ENCODE measurements at places on chromosomes 1 and 21.
A peak's percentile ranks its signal among the peaks of the same experiment; 100 is the strongest.

- H3K4me1 ChIP-seq = peaks cover 5% of the 10 kb centered on the region
- peaks cover 25% of the 10 kb centered on the region for H3K27me3 ChIP-seq
Measured at GRCh38 chr1:248699099-248699498, 3.5 kb downstream of the OR14I1 start.

GRCh38 chr1:207181847-207182246 lies 77.8 kb downstream of the C4BPA start:
- H3K4me3 ChIP-seq = no peak overlapping the region
- DNase-seq = no peak

DNA sequence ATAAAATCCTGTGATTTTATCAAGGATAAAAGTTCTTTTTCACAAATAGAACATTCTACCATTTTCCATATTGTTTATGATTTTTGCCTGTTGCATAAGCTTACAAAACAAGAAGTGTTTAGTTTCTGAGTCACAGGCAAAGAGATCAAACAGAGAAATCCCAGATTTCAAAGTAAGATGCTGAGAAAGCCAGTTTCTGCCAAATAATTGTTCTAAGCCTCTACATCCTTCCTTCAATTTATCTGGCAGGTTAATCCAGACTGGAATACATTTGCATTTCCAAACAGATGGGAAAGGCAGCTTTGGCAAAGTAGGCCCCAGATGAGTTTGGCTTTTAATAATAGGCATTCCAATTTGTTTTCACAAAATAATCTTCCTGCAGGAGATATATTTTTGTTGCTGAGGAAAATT lies 2.5 kb downstream of the SLC1A7 start:
- no peak for DNase-seq
- peaks cover 21% of the 10 kb centered on the region for H3K27me3 ChIP-seq
- H3K4me1 ChIP-seq = peaks cover 2% of the 10 kb centered on the region
- no peaks in the 10 kb centered on the region for H3K36me3 ChIP-seq
- no peak overlapping the region for H3K27ac ChIP-seq

DNA sequence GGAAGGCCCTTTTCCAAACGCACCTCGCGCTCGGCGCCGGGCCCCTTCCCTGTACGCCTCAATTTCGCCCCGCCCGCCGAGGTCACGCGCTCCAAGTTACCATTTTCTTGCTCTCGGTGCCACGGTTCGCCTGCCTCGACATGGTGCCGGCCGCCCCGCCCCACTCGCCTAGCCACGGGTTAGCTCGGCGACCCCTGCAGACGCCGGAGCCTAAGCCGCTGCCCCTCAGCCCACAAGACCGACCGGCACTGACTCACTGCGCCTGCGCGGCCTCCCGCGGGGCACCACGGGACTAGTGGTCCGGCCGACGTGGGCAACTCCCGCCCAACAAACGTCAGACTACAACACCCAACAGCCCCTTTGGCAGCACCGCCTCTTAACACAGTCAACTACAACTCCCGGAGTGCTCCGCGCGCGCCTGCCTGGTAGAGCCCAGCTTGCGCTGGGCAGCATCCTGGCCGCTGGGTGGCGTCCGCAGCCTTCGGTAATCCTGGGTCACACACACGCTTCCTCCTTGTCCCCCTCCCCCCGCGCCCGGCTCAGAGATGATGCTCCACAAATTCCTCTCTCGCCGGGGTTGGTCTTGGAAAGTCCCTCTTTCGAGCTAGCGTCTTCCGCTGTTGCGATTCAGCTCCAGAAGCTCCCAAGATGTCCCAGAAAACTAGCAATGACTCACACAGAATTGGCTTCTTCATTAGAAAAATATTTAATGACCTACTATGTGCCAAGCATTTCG lies at the start of gene TRAPPC3:
TRAPPC3 (minus strand) TSS at position 250 of the 736 bp plus-strand sequence; CDS start at position 142, 108 bp downstream.
- peak within 1 kb of the TSS; percentile 100 for H3K4me3 ChIP-seq
- H3K36me3 ChIP-seq = peaks cover 3% of the 10 kb centered on the region
- DNase-seq = peak; percentile 100
- H3K4me1 ChIP-seq = peaks cover 50% of the 10 kb centered on the region

DNA sequence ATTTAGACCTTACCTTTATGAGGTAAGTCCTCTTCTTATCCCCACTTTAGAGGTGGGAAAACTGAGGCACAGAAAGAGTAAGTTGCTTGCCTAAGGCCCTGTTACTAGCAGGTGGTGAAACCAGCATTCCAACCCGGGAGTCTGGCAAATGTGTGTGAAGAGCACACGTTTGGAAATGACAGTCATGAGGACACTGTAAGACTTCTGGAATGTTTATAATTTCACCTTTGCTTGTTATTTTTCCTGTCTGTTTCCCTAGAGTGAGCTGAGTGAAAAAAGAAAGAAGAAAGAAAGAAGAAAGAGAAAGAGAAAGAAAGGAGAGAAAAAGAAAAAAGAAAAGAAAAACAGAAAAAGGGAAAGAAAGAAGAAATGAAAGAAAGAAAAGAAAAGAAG lies 21.2 kb upstream of the LGALS8 start:
- DNase-seq = no peak
- no peaks in the 10 kb centered on the region for H3K36me3 ChIP-seq
- H3K27ac ChIP-seq = peak overlapping the region; percentile 89
- H3K4me1 ChIP-seq = peaks cover 11% of the 10 kb centered on the region
- H3K4me3 ChIP-seq = peak overlapping the region; percentile 87

GRCh38 chr21:33541105-33541711 lies 709 bp downstream of the GART start:
- peak overlapping the region; percentile 100 for H3K4me3 ChIP-seq
- H3K4me1 ChIP-seq = peaks cover 40% of the 10 kb centered on the region
- peaks cover 12% of the 10 kb centered on the region for H3K36me3 ChIP-seq
- H3K27ac ChIP-seq = peak overlapping the region; percentile 100

- H3K27ac ChIP-seq = no peak overlapping the region
- DNase-seq = no peak
- peaks cover under 1% of the 10 kb centered on the region for H3K4me1 ChIP-seq
- no peak overlapping the region for H3K4me3 ChIP-seq
- peaks cover 8% of the 10 kb centered on the region for H3K36me3 ChIP-seq
- H3K27me3 ChIP-seq = peaks cover 81% of the 10 kb centered on the region
Measured at GRCh38 chr1:22204989-22205913, 62.4 kb upstream of the WNT4 start.

- DNase-seq = no peak
- H3K36me3 ChIP-seq = no peaks in the 10 kb centered on the region
- H3K27ac ChIP-seq = no peak overlapping the region
Measured at GRCh38 chr1:183096894-183097293, 73.7 kb downstream of the LAMC1 start.

GRCh38 chr1:205658943-205659581 lies 21.2 kb downstream of the SLC45A3 start:
- peak; percentile 48 for DNase-seq
- H3K36me3 ChIP-seq = no peaks in the 10 kb centered on the region
- H3K4me1 ChIP-seq = peaks cover 6% of the 10 kb centered on the region
- H3K27me3 ChIP-seq = peaks cover 26% of the 10 kb centered on the region
- H3K4me3 ChIP-seq = no peak overlapping the region
- no peak overlapping the region for H3K27ac ChIP-seq

DNA sequence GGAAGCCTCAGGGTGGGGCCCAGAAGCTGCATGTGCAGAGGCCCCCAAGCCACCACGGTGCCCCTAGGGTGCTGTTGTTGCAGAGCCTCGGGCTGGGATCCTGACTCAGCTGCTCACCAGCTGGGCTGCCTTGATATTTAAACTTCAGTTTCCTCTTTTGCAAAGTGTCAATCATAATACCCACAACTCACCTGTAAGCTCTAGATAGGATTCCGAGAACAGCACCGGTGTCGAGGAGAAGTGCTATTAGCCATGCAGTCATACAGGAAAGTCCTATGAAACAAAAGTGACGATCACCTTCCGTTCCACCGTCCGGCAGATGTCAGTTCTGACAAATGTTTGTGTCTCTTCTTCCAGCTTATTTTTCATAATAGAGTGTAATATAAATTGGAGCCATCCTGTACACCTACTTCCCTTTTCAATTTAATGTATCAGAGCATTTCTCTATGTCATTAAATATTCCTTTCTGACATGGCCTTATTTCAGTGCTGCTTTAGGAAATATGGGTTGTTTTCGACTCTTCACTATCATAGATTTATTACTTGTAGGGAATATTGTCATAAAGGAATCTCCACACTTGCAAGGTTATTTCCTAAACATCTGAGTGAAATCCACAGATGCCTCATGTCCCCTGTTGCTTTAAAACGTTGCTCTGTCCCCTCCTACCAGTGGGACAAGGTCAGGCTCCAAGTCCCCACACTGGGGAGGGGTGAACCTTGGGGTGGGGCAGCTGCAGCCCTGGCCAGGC lies 100.8 kb downstream of the SIK1 start:
- peaks cover 2% of the 10 kb centered on the region for H3K36me3 ChIP-seq
- H3K27me3 ChIP-seq = peaks cover 29% of the 10 kb centered on the region
- H3K4me3 ChIP-seq = no peak overlapping the region
- no peak overlapping the region for H3K27ac ChIP-seq
- DNase-seq = no peak

DNA sequence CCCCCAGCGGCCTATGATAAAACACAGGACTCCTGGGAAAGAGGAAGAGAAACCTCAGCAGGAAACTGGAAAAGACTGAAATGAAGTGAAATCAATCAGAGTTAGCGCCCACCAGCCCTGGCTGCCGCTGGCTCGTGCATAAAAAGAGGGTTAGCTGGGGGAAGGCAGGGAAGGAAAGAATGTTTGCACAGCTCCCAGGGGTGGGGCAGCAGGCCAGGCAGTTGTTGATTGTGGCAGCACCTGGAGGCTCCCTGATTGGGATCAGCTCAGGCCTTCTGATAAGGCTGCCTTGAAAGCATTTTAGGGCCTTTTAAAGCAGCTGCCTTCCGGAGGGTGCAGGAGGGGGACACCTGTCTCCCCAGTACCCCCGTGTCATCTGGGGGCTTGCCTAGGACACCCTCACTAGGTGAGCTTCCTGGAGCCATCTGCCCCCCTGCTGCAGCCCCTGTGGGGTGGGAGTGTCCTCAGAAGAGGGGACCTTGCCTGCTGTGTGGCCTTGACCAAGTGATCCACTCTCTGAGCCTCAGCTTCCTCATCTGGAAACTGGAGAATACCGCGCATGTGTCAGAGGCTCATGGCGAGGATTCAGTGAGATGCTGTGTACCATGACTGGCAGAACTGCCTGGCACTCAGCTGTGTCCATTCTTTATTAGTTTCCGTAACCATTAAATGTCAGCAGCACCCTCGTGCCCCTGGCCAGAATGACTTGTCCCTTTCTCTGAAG lies 6.6 kb downstream of the EPHB2 start:
- no peaks in the 10 kb centered on the region for H3K36me3 ChIP-seq
- no peak for DNase-seq
- no peak overlapping the region for H3K4me3 ChIP-seq
- H3K4me1 ChIP-seq = peaks cover 2% of the 10 kb centered on the region
- no peak overlapping the region for H3K27ac ChIP-seq
- peaks cover 54% of the 10 kb centered on the region for H3K27me3 ChIP-seq

DNA sequence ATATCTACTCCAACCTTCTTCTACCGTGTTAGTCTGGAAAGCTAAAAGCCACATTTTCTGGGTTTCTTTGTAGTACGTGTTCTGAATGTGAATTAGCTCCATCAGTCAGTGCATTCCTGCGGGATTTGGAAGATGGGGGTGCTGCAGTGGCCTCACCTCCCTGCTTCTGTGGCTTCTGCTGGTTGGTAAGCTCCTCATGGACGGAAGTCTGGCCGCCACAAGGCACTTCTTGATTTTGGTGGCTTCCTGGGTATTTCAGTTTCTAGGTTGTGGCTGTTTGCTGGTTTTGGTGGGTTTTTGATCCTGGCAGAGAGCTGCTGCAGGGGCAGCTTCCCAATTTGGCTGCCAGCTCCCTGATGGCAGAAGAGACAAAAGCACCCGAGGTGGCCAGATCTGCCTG lies 20.9 kb upstream of the TACSTD2 start:
- no peak overlapping the region for H3K4me3 ChIP-seq
- peaks cover 2% of the 10 kb centered on the region for H3K36me3 ChIP-seq
- H3K27ac ChIP-seq = no peak overlapping the region
- H3K27me3 ChIP-seq = peaks cover 35% of the 10 kb centered on the region

GRCh38 chr1:228043281-228043848 lies 36.6 kb downstream of the WNT3A start:
- no peak overlapping the region for H3K4me3 ChIP-seq
- DNase-seq = no peak
- H3K4me1 ChIP-seq = no peaks in the 10 kb centered on the region
- H3K27me3 ChIP-seq = no peaks in the 10 kb centered on the region
- H3K27ac ChIP-seq = no peak overlapping the region
- no peaks in the 10 kb centered on the region for H3K36me3 ChIP-seq

GRCh38 chr1:97551113-97551512 lies 369.7 kb downstream of the DPYD start:
- peaks cover 5% of the 10 kb centered on the region for H3K4me1 ChIP-seq
- H3K36me3 ChIP-seq = peaks cover 13% of the 10 kb centered on the region
- H3K4me3 ChIP-seq = no peak overlapping the region
- DNase-seq = no peak

GRCh38 chr21:39142972-39143371 lies 40.3 kb downstream of the PSMG1 start:
- peaks cover 2% of the 10 kb centered on the region for H3K4me1 ChIP-seq
- no peak overlapping the region for H3K27ac ChIP-seq
- no peaks in the 10 kb centered on the region for H3K36me3 ChIP-seq
- peaks cover 16% of the 10 kb centered on the region for H3K27me3 ChIP-seq
- no peak for DNase-seq

DNA sequence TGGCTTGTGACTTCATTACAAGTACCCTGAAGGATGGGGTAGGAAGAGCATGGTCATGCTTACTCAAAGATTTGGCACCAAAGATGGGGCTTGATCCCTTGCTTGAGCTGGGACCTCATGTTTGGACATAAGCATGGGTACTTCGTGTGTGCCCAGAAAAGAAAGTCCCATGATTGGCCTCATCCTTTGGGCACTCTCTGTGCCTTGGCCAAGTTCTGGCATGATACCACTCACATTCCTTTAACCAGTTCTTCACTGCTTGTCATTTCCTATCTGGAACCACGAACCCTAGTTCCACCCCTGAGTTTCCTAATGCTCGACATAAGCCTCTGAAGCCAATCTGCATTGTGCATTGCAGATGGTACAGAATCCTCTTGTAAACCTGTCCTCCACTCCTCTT lies 107.0 kb downstream of the NAV1 start:
- peaks cover 37% of the 10 kb centered on the region for H3K27me3 ChIP-seq
- H3K4me1 ChIP-seq = peaks cover 4% of the 10 kb centered on the region
- peaks cover 2% of the 10 kb centered on the region for H3K36me3 ChIP-seq
- H3K4me3 ChIP-seq = no peak overlapping the region
- DNase-seq = no peak

DNA sequence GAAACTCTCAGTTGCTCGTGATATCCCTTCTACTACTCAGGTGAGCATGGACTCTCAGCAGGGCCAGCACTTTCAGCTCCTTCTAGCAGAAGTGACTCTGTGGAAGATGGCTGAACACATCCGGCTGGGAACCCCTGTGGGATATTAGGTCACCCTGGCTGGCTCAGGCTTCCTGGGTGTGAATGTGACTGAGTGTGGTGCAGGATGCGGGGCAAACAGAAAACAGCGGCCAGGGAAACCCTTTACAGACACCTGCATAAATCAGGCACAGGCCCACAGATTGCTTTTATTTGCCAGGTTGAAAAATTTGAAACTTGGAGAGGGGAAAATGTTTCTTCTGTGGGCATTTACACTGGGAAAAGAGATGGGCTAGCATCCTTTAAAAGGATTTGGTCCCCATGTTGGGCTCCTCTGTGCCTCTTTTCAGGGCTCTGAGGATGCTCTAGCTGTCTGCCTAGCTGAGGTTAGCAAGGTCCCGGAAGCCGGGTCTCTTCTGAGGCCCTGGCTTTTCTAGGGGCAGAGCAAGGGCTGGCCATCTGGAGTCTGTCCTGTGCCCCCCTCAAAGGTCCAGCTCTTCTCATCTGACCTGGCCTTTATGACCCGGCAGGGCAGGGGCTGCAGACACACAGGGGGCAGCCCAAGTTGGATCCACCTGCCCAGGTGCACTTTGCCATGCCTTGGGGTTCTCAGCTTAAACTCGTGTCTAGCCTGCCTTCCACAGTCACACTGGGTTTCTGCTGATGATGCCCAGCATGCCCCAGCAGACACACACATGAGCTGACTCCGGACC lies 243.0 kb downstream of the SIPA1L2 start:
- H3K27me3 ChIP-seq = peaks cover under 1% of the 10 kb centered on the region
- H3K4me1 ChIP-seq = no peaks in the 10 kb centered on the region
- peaks cover 2% of the 10 kb centered on the region for H3K36me3 ChIP-seq
- H3K27ac ChIP-seq = no peak overlapping the region

Data from T-helper 17 cell (primary cell).